RWPE2 (cell line): ENCODE measurements at places on chromosomes 2 and 18.
A peak's percentile ranks its signal among the peaks of the same experiment; 100 is the strongest.

- DNase-seq, result no peak
Observed at GRCh38 chr18:24799176-24799575, 338.7 kb downstream of the HRH4 start.

GRCh38 chr2:205766779-205767359 is 84.6 kb downstream of the NRP2 start:
- no peak for DNase-seq

DNA sequence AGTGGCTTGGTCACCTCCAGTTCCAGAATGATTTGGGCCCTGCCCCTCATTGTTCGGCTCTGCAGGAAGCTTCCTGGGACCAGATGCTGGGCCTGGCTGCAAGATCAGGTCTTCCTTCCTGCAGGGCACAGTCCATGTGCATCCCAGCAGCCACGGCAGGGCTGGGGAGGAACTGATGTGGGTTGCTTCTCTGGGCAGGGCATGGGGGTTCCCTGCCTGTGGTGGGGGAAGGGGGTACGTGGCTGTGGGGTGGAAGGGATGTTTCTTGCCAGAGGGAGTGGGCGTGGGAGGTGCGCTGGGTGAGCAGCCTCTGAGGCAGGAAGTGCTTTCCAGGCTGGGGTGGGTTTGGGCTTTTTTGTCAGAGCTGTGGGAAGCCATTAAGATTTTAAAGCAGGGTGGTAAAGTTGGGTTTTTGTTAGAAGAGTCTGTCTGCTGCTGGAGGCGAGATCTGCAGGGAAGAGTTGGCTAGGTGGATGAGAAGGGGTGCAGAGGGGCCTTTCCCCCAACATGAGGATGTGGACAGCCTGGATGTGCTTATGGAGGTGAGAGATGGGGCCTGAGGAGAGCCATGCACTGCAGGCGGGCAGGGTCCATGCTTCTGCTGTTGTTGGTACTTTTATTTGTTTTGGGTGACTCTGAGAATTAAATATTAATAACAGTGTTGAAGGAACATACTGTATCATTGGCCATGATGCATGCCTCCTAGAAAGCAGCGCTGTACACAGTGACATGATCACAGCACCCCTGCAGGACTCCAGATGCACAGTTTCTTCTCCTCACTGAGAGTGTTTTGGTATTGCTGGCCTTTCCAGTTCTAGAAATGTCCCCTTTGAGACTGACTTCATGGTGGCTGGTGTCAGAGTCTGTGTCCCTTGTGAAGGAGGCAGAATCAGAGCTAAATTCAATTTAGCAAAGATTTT is 45.3 kb downstream of the DGKD start:
- no peak for DNase-seq

GRCh38 chr18:62342884-62343283 is 17.8 kb downstream of the TNFRSF11A start:
- DNase-seq, result no peak

GRCh38 chr18:46152436-46152807 is 48.2 kb downstream of the HAUS1 start:
- peak; percentile 75 for DNase-seq

- DNase-seq, result no peak
Observed at GRCh38 chr2:185279999-185280398, 458.6 kb upstream of the FSIP2 start.

GRCh38 chr2:31176742-31177141 is 38.5 kb upstream of the GALNT14 start:
- DNase-seq, result no peak

- no peak for DNase-seq
Observed at GRCh38 chr2:42787424-42787787, 5.0 kb downstream of the HAAO start.

- no peak for DNase-seq
Observed at GRCh38 chr2:21103274-21103891, 20.4 kb upstream of the TDRD15 start.

DNA sequence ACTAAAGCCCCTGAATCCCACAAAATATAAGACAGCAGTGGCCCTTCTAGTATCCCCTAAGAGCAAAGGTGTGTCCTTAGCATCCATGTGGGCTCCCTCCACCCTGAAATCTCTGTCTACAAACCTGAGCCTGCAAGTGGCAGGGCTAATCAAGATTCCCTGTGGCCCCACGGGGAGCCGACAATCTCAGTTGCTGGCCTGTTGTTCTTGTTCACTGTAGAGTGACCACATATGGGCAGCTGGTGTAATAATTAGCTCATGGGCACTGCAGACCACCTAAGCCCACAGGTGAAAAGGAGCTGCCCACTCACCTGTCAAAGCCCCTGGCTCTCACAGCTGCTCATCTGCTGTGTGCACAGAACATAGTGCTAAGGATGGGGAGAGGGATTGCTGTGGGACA is 102.3 kb downstream of the MRO start:
- DNase-seq, result no peak

- DNase-seq, result no peak
Observed at GRCh38 chr2:226969417-226970080, 133.7 kb downstream of the RHBDD1 start.
